Natural killer cell treated with Interleukin-12 subunit alpha and Interleukin-12 subunit beta and Interleukin-15 and Interleukin-18, amount 100 ng/mL, for 72 hours (primary cell): ENCODE measurements at places on chromosomes 2 and 18. TPM values are rescaled to one million over a fixed set of nuclear protein-coding genes. Genes with fewer than 3 reads are reported as not detected.

GRCh38 chr2:26784570-26785234 is 1.2 kb upstream of the CENPA start:
- no peaks in the 10 kb centered on the region for H3K27me3 ChIP-seq
- peak overlapping the region; percentile 86 for H3K4me3 ChIP-seq
- peaks cover 8% of the 10 kb centered on the region for H3K36me3 ChIP-seq

COLEC12 gene
- not detected for total RNA-seq

- no peak overlapping the region for H3K4me3 ChIP-seq
- H3K4me1 ChIP-seq = peaks cover 4% of the 10 kb centered on the region
- H3K36me3 ChIP-seq = no peaks in the 10 kb centered on the region
- DNase-seq = no peak
- no peak overlapping the region for H3K27ac ChIP-seq
These were observed 421 bp upstream of the CNTNAP5 start for GRCh38 chr2:124024561-124025170.

DNA sequence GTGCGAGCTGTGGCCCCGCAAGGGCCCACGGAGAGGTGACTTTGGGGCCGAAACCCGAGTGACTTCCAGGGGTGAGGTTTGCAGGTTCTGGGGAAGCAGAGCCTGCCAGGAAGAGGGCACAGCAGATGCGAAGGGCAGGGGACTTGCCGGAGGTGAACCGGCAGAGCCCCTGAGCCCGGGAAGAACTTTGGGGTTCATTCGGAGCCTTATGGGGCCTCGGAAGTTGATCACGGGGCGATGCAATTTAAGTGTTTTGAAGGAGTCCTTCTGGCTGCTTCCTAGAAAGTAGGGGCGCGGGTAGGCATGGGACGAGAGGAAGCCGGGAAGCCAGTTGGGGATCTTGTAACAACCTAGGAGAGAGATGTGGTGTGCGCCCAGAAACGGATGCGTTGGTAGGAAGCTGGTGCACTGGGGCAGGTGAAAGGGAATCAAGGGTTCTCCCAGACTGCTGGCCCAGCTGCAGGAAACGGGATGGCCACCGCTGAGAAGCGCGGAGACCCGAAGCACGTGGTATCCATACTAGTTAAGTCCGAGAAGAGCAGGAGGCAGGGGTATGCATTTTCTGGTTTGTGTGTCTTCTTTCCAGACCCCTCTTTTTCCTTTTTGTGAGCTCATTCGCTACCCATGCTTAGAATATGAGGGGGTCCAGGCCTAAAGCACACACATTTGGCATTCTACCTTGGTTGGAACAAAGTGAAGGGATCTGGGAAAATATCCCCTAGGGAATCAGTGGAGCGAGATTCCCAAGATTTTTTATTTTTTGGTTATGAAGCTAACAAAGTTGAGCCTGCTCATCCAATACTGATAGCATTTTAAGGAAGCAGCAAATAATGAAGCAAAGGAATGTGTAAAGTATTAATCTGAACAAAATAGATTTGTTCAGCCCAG is 758 bp downstream of the SCLY start:
- peak overlapping the region; percentile 94 for H3K4me3 ChIP-seq
- peaks cover under 1% of the 10 kb centered on the region for H3K27me3 ChIP-seq
- DNase-seq = no peak
- peak overlapping the region; percentile 92 for H3K27ac ChIP-seq
- H3K4me1 ChIP-seq = peaks cover 37% of the 10 kb centered on the region
